ENCODE measurements at places on chromosomes 7 and 10.

DNA sequence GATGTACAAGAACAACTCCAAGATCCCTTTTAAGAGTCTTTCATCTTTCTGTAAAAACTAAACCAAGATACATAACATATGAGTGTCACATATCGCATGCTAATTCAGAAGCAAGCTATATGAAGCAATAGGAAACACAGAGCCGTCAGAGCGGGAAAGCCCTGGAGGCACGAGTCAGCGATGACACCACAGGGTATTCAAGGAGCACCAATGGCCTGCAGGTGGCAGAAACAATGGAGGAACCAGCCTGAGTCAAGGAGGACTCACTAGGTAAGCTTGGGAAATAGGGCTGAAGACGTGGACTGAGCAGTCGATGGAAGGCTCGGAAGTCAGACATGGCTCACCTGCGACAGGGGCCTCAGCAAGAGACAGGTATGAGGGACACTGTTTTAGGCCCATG is 214.4 kb downstream of the FAM107B start:
- DNase-seq: no peak

DNA sequence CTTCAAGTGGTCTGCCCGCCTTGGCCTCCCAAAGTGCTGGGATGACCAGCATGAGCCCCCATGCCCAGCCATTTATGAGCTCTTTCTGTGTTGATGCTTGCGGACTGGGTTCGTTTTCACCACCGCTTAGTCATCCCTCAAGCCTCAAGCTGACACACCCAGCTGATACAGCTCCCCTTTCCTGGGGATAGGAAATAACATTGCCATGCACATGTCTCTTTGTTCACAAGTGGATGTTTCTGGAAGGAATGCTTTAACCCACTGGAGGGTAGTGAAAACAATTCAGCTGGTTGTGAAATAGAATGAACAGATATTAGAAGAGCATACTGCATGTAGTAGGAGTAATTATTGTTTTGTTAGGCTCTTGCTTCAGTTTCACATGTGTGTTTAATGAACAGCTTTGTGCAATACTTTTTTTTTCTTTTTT is 8.5 kb upstream of the METTL27 start:
- DNase-seq: no peak

GRCh38 chr10:45006276-45007030 is 5.7 kb downstream of the ZNF22 start:
- no peak for DNase-seq

GRCh38 chr7:24406789-24407299 is 122.9 kb downstream of the NPY start:
- no peak for DNase-seq

- DNase-seq: no peak
These were observed 8.8 kb upstream of the STN1 start for GRCh38 chr10:103926722-103927319.

- DNase-seq: no peak
These were observed 95.1 kb upstream of the PALS2 start for GRCh38 chr7:24478137-24478655.

- DNase-seq: no peak
These were observed 83.0 kb downstream of the ARL4A start for GRCh38 chr7:12770227-12770975.

GRCh38 chr10:12509016-12509793 is 159.9 kb downstream of the CAMK1D start:
- DNase-seq: no peak

GRCh38 chr10:11875494-11876281 is 52.5 kb downstream of the PROSER2 start:
- DNase-seq: no peak

- DNase-seq: no peak
These were observed 91.0 kb downstream of the MET start for GRCh38 chr7:116762971-116763370.

- no peak for DNase-seq
These were observed 639.3 kb upstream of the STEAP1 start for GRCh38 chr7:89514970-89515369.

GRCh38 chr7:154336295-154336694 is 284.1 kb downstream of the DPP6 start:
- no peak for DNase-seq

- no peak for DNase-seq
These were observed 122.2 kb downstream of the TWIST1 start for GRCh38 chr7:18995270-18995671.

GRCh38 chr7:130719541-130719940 is 14.5 kb downstream of the KLF14 start:
- DNase-seq: no peak

DNA sequence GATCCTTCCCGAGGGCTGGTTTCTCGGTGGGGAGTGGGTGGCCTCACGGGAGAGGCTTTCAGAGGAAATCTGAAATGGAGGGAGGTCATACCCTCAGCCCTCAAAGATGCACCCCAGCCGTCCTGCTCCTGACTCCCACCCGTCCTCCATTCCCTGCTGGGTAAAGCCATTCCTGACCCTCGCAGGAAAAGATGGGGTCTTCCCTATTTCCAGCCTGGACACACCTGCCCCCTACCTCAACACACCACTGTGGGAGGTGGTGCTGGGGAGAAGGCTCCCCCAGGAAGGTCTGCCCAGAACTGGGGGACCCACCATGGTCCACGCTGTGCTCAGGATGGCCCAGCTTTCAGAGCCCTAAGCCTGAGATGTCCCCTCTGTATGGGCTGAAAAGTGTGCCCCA is 86.9 kb downstream of the CHST15 start:
- DNase-seq: no peak

GRCh38 chr7:107029061-107029763 is 15.3 kb upstream of the PRKAR2B start:
- no peak for DNase-seq

DNA sequence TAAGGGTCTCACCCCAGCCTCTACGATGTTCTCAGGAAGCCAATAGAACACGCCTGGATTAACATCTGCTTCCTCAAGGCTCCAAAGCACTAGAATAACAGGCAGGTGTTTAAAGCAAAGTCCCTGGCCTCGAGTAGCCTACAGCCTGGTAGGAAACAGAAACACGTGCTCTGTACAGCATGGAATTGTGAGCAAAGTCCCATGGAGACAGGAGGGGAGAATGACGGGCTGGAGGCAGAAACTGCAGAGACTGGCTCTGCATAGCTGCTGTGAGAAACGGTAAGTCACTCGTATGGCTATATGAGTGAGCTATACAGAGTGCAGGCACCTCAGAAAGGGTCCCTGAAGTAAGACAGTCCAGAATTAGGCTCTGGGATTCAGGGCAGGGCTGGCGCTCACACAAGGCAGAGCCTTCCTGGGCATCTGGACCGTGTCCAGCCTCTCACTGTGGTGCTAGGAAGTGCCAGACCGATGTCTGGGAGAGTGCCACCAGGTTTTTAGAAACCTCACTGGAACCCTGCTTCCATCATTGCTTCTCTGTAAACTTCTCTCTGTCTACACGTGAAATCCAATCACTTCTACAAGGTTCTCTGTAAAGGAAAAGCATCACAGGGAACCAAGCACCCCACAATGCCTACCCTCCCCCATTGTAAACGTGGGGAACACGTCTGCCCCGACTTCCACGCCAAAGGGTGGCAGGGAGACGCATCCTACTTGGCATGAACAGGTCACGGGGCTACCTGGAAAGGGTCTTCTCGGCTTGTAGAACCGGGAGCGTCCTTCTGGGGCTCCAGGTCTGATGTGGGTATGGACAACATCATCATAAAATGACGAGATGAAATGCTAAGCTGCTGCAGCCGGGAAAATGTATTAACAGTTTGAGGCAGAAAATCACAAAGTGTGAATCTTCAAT is 38.8 kb upstream of the SHH start:
- DNase-seq: no peak

- no peak for DNase-seq
These were observed 47.7 kb downstream of the LRGUK start for GRCh38 chr7:134174795-134175261.

- DNase-seq: no peak
These were observed 73.9 kb upstream of the PDGFA start for GRCh38 chr7:593324-594115.

DNA sequence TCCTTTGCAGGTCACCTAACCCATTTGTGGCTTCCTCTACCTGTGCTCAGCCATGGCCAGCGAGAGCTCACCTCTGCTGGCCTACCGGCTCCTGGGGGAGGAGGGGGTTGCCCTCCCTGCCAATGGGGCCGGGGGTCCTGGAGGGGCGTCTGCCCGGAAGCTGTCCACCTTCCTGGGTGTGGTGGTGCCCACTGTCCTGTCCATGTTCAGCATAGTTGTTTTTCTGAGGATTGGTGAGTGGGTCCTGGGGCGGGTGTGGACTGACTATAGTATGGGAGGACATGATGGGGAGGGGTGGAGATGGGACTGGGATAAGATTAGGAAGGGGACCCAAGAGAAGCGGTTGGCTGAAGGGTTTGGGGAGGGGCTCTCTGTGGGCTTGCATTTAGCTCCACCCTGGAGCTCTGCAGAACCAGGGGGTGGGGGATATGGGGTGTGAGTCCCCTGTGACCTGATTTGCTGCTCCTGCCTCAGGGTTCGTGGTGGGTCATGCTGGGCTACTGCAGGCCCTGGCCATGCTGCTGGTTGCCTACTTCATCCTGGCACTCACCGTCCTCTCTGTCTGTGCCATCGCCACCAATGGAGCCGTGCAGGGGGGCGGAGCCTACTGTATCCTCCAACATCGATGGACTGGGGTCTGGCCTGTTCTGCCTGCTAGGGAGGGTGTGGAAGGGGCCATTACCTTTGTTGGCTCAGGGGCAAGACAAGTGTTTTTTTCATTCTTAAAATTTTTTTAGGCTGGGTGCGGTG is 1.8 kb downstream of the SLC12A9 start:
- no peak for DNase-seq

DNA sequence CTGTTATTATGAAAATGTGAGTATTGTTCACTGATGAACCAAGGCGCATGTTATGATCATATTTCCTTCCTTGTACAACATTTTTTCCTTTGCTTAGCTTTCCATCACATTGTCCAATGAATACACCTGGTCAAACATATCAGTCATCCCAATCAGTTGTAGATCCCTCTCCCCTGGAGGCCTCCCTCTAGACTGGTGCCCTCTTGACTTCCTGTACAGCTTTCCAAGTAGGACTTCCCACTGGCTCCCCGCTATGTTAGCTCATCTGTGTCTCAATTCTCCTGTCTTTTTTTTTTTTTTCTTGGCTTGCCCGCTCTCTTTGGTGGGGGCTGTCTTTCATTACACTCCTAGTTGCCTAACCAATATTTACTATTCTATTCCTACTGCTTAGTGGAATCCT is 214.2 kb upstream of the NPY start:
- DNase-seq: no peak

DNA sequence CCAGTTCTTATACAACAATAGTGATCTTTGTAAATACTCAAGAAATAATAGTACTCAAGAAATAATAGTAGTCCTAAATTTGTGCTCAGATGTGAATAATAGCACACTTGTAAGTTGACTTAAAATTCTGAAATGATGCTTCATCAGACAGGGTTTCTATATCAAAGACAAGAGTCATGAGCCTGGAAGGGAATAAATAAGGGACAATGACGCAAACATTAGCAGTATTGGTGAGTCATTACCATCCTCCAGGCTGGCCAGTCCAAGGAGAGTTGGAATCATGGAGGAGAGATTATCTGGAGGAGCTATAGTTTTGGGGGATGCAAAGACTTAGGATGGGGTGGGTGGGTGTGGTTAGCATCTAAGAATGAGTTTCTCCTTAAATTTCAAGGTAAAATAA is 6.1 kb upstream of the SH3PXD2A start:
- DNase-seq: no peak

GRCh38 chr10:27743877-27744801 is 1.5 kb downstream of the MKX start:
- peak; percentile 4 for DNase-seq

GRCh38 chr7:8040768-8041369 is 72.3 kb downstream of the GLCCI1 start:
- no peak for DNase-seq

DNA sequence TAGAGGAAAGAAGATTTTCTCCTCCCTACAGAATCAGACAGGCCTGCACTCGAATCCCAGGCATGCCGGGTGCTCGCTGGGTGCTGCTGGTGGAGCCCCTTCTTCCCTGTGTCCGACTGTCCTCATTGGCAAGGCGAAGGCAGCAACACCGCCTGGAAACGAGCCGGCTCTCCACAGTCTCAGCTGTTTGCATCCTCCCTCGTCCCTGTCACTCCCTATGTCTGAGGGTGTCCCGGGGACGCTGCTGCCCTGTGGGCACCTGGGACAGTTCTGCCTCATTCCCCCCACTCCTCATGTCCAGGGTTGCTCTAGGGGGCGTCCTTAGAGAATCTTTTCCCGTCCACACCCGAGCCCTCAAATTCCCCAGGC is 31.6 kb upstream of the TMEM72 start:
- DNase-seq: no peak

- DNase-seq: no peak
These were observed 183.7 kb upstream of the TCERG1L start for GRCh38 chr10:131495224-131495623.

DNA sequence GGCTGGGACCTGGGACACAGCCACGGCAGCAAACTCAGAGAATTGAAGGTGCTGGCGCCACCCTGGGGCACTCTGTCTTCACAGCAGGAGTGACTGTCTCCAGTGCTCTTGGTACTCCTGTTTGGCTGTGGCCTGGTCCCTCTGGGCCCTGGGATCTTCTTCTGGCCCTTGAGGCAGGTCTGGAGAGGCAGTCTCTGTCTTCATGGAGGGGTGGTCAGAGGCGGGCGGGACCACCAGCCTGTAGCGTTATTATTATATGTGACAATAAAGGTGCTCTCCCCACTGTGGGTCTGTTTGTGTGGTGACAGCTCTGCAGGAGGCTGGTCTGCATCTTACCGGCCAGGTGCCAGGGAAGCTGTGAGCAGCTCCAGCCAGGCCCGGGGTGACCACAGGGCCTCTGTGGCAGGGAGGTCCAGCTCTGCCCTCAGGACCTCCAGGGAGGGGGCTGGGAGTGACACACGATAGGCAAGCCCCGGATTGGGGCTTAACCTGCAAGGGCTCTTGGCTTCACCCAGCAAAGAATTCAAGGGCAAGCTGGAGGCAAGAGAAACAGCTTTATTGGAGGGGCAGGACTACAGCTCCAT is 70.3 kb downstream of the MYL10 start:
- DNase-seq: no peak

DNA sequence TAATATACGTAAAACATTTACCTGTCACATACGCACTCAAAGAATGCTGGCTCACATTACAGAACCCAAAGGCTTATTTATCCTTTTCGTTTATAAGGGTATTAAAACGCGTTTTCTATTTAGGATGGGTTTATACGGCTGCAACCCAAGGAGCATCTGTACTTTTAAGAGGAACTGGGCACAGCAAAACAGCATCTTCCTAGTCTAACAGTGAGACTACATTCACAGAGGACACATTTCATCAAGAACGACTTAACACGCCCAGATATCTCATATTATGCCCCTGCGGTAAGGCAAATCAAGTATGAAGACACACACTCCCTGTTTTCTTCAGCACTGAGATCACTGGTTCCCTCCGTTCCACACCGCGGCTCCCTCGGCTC is 533 bp upstream of the DMTF1 start:
- no peak for DNase-seq

- no peak for DNase-seq
These were observed 329.0 kb downstream of the ACTR3B start for GRCh38 chr7:153088601-153089000.

- no peak for DNase-seq
These were observed 102.9 kb downstream of the ZNF438 start for GRCh38 chr10:30928742-30929141.
